Brain (organoid and tissue), 16 donors: ENCODE measurements at places on chromosomes 3 and 15. TPM values are rescaled to one million over a fixed set of nuclear protein-coding genes. Genes with fewer than 3 reads are reported as not detected.

HES1 gene
- polyA plus RNA-seq = 18.2 TPM

ACTR8 gene
- polyA plus RNA-seq = 15.3 TPM

CYP1A2 gene
- not detected for polyA plus RNA-seq

TNIK gene
- polyA plus RNA-seq = 26.3 TPM

CORO2B gene
- polyA plus RNA-seq = 59.3 TPM

TMC3 gene
- not detected for polyA plus RNA-seq

GCSAM gene
- polyA plus RNA-seq = not detected

ADAMTS17 gene
- polyA plus RNA-seq = 7.1 TPM

ARGFX gene
- polyA plus RNA-seq = not detected

DET1 gene
- 5.9 TPM for polyA plus RNA-seq

SAXO2 gene
- polyA plus RNA-seq = 3.0 TPM

ARRDC4 gene
- polyA plus RNA-seq = 4.3 TPM

MINAR1 gene
- 0.46 TPM for polyA plus RNA-seq

SUCNR1 gene
- 0.07 TPM for polyA plus RNA-seq

MINDY4B gene
- not detected for polyA plus RNA-seq

NR1I2 gene
- polyA plus RNA-seq = not detected

ST6GAL1 gene
- polyA plus RNA-seq = 40.4 TPM

MEX3B gene
- 15.7 TPM for polyA plus RNA-seq

GOLGA8S gene
- not detected for polyA plus RNA-seq

SMAD6 gene
- polyA plus RNA-seq = 2.3 TPM

GABRB3 gene
- polyA plus RNA-seq = 61.1 TPM

LINS1 gene
- polyA plus RNA-seq = 4.6 TPM

KLHL6 gene
- 0.15 TPM for polyA plus RNA-seq

RASL12 gene
- polyA plus RNA-seq = 9.1 TPM

C2CD4A gene
- 0.24 TPM for polyA plus RNA-seq
